ENCODE measurements at places on chromosomes 7 and 10.

GRCh38 chr10:71045204-71045809, 156.9 kb upstream of the PCBD1 start:
- no peak for DNase-seq

DNA sequence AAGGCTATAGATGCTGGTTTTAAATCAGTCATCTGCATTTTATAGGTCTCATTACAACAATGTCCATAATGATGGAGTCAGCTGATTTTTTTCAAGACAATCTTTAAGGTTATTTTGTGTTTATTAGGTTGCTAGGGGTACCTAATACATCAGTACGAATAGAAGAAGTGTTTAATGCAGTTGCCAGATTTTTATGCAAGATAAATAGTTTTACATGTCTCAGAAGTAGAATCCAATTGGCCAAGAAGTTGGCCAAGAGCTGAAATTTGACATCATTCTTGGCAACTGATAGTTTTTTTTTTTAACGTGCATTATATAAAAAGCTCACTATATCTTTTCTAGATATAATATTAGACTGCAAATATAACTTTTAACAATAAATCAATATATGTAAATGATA, 208.5 kb downstream of the TRIL start:
- no peak for DNase-seq

GRCh38 chr7:42017349-42017986, 219.5 kb downstream of the GLI3 start:
- DNase-seq = no peak

- DNase-seq = no peak
Observed at GRCh38 chr10:14476641-14477407, 146.1 kb upstream of the FRMD4A start.

DNA sequence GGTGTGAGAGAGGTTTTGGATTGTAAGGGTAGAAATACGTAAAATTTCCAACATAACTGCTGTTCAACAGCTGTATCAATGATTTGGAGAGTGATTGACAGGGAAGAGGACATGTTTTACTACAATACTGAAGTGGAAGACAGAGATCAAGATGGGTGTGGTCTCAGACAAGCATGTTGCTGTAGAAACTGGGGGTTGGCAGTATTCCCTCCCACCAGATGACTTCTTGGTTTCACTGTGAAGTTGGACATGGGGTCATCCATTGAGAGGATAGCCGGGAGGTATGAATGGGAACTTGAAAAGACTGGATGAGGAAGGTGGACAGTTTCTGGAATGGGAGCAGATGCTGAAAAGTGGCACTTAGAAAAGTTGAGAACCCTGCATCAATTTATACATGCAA, 95.3 kb upstream of the HDAC9 start:
- DNase-seq = no peak
